Omental fat pad (tissue), 4 donors: ENCODE measurements at places on chromosomes 3 and 15. TPM values are rescaled to one million over a fixed set of nuclear protein-coding genes. Genes with fewer than 3 reads are reported as not detected.

DNA sequence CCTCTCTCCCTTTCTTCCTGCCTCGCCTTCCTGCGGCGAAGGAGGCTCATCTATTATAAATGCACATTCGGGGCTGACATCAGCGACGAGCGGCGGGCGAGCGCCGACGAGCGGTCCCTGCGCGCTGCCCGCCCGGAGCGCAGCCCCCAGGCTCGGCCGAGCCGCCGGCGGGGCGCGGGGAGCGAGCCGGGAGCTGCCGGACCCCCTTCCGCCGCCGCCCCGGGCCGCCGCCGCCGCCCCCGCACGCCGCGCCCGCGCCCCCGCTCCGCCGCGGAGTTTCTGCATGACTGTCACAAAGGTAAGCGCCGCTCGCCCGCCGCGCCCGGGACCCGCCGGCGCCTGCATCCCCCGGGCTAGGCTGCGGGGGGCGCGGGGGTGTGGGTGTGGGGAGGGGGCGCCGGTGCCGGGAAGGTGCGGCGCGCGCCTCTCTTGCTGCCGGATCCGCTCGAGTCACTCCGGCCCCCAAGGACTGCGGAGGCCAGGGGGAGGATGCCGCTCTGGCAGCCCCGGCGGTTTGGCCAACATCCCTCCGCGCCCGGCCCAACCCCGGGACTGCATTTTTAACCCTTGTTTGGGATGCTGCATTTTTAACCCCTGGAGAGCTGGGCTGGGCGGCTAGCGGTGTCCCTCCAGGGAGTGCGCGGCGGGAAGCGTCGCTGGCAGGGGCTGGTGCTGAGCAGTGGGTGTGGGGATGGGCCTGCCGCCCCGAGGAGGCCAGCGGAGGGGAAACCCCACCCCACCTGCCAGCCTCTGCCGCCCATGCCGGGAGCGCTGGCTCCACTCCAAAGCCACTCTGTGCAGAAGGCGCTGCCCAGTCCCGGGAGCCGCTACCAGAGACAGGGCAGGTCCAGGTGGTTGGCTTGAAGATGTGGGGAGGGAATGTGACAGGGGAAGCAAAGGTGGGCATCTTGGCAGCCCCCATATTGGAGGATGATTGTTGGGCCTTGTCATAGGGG is at the start of gene CORO2B:
Gene CORO2B (plus strand): TSS at position 14 of the 956 bp plus-strand sequence. CDS start 270 bp downstream, at position 284.
- no peak for DNase-seq

- DNase-seq, result no peak
Observed at GRCh38 chr15:63834500-63835210, 907 bp upstream of the HERC1 start.

- no peak for DNase-seq
Observed at GRCh38 chr3:146020969-146021368, 140.0 kb downstream of the PLOD2 start.

DNA sequence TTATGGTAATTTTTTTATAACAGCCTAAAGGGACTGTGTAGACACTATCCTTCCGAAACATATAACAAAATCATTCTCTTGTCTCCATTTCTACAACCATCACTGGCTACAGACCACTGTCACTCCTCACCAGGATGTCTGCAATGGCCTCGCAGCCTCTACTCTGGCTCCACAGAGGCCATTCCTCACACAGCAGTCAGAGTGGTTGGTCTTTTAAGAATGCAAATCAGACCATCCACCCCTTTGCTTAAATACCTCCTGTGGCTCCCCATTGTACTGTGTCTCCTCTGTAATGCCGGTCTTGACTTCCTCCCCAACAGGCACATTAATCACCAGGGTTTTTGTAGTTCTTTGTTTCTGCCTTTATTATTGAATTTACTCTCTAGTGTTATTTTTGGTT is 344.8 kb downstream of the ERC2 start:
- no peak for DNase-seq

DNA sequence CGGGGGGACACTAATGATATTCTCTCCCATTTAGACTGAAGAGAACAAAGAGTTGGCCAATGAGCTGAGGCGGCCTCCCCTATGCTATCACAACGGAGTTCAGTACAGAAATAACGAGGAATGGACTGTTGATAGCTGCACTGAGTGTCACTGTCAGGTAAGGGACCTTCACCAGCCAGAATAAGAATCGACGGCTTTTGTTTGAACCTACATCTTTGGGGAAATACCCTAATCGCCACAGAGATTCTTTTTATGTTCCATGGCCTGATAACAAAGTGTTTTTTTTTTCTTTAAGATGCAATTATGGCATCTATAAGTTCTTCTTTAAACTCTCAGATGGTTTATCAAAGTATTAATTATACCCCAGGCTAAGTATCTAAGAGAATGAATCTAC is 3.4 kb downstream of the THBS1 start:
- no peak for DNase-seq

DNA sequence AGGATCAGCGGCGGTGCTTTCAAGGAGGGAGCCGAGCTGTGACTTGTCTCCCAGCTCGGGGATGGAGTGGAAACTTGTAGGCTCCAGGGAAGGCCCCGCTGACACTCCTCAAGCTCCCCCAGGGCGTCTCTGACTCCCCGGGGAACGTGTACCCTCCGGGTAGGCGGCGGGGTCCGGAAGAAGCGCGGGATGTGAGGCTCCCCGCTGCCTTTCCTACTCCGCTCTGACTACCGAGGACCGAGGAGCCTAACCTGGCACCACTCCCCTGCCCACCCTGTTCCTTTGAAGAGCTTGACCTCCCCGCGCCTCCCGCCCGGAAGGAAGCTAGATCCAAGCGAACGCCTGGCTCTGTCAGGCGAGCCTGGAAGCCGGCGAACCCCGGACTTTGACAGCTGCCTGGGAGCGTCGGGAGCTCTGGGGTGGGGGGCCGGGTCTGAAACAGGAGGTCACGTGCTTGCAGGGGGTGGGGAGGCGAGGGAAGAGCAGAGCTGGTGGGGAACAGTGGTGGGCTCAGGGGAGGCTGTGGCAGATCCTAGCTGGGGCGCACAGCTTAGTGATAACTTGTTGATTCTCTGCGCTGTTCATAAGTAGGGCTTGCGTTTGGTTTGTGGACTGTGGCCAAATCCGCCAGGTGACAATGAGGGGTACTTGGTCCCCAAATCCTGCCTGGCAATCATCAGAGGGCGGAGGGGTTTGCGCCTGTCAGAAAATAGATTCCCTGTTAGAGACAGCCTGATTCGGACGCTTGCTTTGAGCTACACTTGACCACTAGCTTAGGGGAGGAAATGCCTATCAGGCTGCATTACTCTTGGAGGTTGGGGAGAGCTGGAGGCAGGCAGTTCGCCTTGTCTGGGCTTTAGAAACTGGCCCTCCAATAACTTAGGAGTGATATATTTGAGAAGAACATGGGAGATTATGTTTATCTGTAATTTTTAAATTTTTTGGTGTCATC is 1.2 kb downstream of the CLSTN2 start:
- DNase-seq, result no peak

- no peak for DNase-seq
Observed at GRCh38 chr3:173753593-173753992, 356.0 kb downstream of the NLGN1 start.

- DNase-seq, result no peak
Observed at GRCh38 chr3:100710261-100710968, 1.1 kb downstream of the TFG start.

- DNase-seq, result peak; percentile 52
Observed at GRCh38 chr3:37967260-37967881, 23.2 kb upstream of the VILL start.

DNA sequence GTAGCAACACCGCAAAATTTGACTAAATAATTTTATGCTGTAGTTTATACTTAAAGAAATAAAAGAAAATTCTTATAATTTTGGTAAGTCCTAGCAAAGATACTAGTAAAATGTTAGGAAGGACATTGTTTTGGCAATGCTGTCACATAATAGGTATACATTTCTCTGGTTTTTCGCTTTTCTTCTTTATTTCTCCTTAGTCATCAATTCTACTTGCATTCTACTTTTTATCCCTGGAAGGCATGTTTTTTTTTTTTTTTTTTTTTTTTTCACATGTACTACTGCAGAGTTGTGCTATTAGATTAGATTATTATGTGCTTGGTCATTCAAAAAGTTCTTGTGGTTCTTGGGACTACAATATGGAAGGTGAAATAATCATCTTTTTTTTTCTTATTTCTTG is 1421.2 kb downstream of the SI start:
- DNase-seq, result no peak

- no peak for DNase-seq
Observed at GRCh38 chr15:63049783-63050371, 7.3 kb downstream of the TPM1 start.

DNA sequence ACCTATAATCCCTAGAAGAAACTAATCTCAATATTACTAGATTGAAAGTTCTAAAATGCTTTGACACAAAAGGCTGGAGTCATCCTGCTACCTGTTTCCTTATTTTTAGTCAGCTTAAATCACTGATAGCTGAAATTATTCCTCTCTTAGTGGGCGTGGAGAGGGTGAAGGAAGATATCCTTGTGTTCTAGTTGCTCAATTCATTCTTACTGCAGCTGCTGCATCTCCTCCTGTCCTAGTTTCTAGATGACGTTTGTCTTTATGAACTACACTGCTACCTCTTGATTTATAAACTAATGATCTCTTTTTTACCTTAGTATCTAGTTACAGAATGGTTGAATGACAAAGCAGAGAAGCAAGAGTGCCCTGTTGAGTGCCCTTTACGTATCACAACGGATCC is 50.7 kb downstream of the SETD5 start:
- no peak for DNase-seq

DNA sequence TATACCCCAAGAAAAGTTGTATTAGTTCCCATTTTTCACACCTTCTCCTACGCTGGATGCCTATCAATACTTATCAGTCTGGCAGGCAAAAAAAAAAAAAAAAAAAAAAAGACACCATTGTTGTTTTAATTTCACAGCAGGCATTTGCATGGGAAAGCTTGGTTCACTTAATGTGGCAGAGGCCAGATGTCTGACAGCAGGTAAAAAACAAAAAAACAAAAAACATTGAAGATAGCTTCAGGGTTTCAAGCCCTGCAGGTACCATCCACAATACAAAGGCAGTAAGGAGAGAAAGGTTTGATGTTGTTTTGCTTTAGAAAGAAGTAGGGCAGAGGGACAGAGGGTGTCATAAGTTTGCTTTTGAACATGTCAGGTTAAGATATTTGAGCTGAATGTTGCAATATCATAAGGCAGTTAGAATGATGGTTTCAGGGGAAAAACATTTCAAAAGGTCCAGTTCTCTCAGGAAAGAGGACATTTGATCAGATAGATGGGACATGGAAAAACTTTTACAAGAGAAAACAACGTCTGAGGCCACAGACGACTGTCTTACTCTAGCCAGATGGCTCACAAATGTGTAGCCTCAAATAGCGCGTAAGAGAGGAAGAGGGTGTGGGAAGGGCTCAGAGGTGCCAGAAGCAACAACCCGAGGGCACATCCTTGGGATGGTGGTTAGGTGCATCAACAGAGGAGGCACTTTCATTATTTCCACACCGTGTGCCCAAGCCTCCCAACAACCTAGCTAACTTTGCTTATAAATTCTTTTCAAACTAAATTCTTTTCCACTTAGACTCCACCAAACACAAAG is 25.7 kb downstream of the PCOLCE2 start:
- DNase-seq, result no peak

The C3orf70 gene
- 3.9 TPM for total RNA-seq

GRCh38 chr3:69313251-69313650 is 72.6 kb downstream of the FRMD4B start:
- no peak for DNase-seq

DNA sequence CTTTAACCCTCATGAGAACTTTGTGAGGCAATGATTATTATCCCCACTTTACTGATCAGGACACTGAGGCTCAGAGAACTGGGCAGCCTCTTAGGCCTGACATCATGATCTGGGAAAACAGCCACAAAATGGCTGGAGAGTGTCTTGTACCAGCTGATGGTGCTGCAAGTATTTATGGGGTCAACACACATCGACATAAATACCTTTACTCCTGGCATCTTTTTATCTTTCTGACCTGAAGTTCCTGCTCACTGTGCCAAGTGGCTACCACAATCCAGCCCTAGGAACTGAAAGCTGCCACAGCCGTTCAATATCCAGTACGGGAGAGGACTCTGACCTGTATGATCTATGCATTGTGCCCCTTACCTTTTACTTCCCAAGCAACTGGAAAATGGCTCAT is 29.2 kb upstream of the MUC13 start:
- DNase-seq, result no peak

- no peak for DNase-seq
Observed at GRCh38 chr3:107382631-107383030, 5.4 kb downstream of the CCDC54 start.

GRCh38 chr3:24318677-24319287 is 175.9 kb downstream of the THRB start:
- DNase-seq, result no peak

- DNase-seq, result no peak
Observed at GRCh38 chr3:29649815-29650547, 369.1 kb downstream of the RBMS3 start.

- DNase-seq, result no peak
Observed at GRCh38 chr3:133236901-133237300, 163.0 kb upstream of the BFSP2 start.

The HSPBAP1 gene
- total RNA-seq, result 7.8 TPM

- DNase-seq, result no peak
Observed at GRCh38 chr3:43759297-43759782, 68.6 kb downstream of the ABHD5 start.

- no peak for DNase-seq
Observed at GRCh38 chr3:114809668-114810413, 337.2 kb downstream of the ZBTB20 start.

The CDHR4 gene
- total RNA-seq, result 0.36 TPM

The BSN gene
- 0.25 TPM for total RNA-seq

DNA sequence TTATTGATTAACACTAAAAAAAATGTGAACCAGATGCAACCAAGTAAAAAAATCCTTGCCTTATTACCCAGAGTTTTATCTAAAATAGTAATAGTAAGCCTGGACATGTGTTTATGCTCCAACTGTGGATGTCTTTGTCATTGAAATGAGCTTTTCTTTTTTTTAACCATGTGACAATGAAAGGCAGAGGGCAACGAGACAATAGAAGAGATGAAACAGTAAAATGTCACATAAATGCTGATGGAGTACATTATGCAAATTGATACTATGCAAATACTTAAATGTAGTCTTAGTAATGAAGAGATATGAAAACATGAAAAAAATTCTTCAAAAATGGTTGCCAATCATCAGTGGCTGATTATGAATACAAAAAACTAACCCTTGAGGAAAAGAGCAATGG is 20.5 kb upstream of the CHMP2B start:
- DNase-seq, result no peak

DNA sequence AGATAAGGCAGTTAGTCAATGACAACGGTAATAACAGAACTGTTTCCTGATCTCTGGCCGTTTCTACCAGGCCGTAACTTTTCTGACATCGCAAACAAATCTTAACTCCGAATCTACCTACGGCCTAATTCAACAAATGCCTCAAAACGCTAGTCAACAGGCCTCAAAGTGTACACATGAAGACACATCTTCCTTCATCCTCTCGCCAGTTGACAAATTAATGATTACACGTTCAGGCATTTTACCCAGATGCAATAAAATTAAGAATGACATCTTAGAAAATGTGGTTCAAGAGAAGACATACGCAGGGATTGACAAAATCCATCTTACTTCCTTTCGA is 1.5 kb downstream of the SFMBT1 start:
- DNase-seq, result no peak

- DNase-seq, result no peak
Observed at GRCh38 chr15:39443659-39444219, 137.1 kb upstream of the THBS1 start.

The SH2D7 gene
- not detected for total RNA-seq

- DNase-seq, result no peak
Observed at GRCh38 chr15:34258151-34258550, 33.3 kb downstream of the EMC4 start.

The TRPM1 gene
- total RNA-seq, result 1.8 TPM

The BLM gene
- 5.6 TPM for total RNA-seq
